GM19239 (cell line): ENCODE measurements at places on chromosomes 5 and 9.
A peak's percentile ranks its signal among the peaks of the same experiment; 100 is the strongest.

GRCh38 chr5:58334035-58334434 is 125.9 kb downstream of the PLK2 start:
- no peak for DNase-seq

DNA sequence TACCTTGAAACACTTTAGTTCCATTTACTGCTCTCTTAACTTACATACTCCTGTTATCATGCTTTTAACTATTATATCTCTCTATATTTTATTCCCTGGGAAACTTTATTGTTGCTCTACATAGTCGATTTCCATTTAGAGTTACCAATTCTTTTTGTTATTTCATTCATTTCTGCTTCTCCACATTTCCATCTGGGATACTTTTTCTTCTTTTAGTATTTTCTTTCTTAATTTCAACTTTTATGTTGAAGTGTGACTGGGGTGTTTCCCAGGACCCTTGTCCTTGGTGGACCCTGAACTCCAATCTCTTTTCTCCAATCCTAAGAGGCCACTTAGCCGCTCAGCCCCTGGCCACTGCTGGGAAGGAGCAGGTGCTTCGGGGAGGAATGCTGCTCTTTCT is 36.0 kb downstream of the PSD2 start:
- no peak for DNase-seq

DNA sequence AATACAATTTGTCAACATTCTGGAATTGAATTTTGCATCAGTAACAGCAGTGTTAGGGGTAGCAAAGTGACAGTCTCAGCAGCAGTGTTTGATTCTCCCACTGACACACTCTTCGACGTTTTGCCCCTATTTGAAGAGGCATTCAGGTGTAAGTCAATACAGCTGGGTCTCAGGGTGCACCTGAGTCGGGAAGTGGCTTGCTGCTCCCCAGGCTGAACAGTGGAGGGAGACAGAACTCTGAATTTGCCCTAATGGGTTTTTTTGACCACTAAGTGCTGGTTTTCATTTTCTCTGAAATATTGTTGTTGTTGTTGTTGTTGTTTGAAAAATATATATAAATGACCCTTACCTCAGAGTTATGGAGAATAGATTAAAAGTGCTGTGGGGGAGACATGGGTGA is 223.2 kb downstream of the TLR4 start:
- DNase-seq: no peak

DNA sequence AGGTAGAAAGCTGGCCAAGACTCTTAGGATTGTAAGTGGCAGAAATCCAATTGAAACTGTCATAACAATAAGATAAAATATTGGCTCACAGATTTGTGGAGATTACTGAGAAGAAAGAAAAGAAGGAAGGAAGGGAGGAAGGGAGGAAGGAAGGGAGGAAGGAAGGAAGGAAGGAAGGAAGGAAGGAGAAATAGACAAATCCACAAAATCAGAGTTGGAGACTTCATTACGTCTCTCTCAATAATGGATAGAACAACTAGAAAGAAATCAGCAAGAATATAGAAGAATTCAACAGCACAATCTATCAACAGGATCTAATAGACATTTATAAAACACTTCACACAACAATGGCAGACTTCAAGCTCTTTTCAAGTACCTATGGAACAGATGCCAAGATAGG is 17.9 kb upstream of the PAM start:
- DNase-seq: no peak

DNA sequence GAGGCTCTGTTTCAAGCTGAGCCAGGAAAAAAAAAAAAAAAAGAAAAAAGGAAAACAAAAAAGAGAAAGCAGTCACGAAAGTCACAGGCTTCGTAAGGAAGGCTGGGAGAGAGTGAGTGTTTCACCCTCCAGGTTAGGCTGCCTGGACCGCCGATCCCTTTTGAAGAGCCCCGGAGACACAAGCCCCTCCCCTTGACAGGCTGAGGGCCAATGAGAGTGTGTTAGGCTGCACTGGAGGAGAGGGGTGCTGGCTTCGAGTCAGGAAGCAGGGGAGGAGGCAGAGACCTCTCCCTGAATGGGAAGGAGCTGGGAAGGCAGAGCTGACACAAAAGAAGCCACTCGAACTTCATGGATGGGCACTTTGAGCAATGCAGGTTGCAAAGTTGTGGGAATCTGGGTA is at the start of gene NMUR2:
TSS of gene NMUR2 (minus strand) at position 135 of the 400 bp plus-strand sequence. CDS start 166 bp downstream, outside the sequence.
- no peak for DNase-seq

- DNase-seq: no peak
Observed at GRCh38 chr5:92911851-92912250, 669.2 kb downstream of the NR2F1-AS1 start.

GRCh38 chr5:108398964-108399363 is 17.1 kb upstream of the FBXL17 start:
- DNase-seq: no peak

DNA sequence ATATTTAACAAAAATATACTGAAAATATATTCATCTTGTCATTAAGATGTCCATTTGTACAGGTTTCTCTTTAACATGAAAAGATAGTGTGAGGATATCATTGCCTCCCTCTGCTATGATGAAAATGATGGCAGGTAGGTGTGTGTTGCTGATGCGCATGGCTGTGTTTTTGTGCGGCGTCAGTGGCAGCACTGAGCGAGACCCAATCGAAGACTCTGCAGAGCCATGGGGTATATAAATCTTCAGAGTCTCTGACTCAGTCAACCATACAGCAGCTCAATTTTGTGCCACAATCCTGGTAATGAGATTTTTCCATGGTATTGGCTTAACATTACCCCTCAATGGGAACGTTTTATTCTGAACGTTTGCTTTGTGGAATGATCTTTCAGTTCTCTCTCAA is 153.5 kb upstream of the IQGAP2 start:
- DNase-seq: no peak

GRCh38 chr5:67989456-67989855 is 226.1 kb upstream of the PIK3R1 start:
- DNase-seq: no peak

DNA sequence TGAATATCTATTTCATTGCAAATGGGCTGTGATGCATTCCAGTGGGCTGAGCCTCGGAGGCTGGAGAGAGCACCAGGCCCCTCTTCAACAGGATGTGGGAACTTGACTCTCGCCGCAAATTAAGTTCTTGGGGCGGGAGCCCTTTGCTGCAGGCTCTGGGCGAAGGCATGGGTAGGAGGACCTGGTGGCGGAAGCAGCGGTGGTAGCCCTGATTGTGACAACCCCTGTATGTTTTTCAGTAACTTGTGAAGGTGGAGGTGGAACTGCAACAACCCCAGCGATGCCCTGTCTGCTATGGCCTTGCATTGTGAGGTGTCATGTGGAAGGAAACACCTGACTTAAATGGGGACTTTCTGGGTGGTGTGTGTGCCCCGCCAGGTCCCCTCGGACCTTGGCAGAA is 9.4 kb downstream of the FYB1 start:
- DNase-seq: no peak

DNA sequence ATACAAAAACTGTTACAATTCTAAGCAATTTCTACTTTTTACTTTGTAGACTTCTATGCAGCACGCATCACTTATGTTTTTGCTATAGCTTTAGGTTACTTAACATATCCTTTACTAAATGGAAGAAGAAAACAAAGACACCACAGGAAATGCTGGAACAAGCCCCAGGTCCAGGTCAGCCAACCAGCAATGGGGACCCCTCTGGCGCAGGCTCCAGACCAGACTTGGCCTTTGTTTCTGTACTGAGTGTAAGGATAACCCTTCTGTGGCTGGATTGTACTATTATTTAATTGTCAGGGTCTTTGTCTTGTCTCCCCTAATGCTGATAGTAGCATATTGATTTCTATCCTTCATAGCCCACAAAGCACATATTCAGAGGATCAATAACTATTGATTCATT is 4.2 kb downstream of the SEMA4D start:
- DNase-seq: no peak

DNA sequence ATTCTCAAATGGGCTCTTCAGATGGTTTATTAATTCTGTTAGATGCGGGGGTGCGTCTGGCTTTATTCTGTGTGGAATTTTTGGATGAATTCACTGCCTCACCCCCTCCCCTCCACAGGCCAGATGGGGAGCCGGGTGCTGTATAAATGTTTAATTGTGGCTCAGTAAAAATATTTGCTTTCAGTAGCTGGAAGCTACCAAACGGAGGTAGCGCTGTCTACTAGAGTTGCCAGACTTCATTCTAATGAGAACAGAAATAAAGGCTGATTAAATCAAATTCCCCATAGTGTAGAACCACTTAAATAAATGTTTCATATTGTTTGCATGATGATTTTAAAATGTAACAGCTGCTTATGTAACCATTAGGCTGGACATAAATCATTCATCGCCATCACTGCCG is 34.5 kb upstream of the KCNMB1 start:
- no peak for DNase-seq

DNA sequence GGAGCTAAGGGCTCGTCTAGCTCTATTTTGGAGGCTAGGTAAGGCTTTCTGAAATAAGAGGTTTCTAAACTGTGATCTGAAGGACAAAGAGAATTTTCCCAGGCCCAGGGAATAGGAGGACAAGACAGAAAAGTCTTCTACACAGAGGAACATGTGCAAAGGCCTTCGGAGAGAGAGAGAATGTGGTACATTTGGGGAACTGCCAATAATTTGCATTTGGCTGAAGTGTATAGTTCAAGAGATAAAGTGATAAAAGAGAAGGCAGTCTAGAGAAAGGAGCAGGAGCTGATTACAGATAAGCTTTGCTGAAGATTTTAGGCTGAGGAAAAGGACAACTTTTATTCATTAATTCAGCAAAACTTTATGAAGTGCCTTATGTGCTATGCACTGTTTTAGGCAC is 214.4 kb upstream of the ELL2 start:
- no peak for DNase-seq

DNA sequence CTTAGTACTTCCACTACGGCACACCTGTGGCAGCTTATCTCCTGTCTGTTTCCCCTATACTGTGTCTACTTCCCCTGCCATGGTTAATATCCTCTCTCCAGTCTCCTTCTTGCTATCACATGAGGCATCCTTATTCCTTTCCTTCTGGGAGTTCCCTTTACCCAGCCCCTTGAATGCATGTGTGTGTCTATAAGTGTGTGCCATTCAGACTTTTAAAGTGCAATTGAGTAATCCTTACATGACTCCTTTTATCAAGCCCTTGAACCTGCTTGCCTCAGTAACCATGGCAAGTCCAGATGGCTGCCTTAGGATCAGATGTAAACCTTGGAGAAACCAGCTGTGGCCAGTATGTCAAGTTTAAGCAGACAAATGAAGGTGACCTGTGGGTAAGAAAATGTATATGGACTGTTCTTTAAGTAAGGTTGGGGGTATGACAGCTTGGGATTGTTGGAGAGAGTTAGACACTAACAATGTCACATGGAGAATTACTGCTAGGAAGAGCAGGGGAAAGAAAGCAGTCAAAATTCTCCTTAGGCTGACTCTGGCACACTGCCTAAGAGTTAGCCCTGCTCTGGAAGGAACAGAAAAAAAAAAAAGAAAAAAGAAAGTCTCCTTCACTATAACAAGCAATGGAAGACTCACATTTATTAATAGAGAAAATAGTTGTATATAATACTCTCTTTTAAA is 142.1 kb downstream of the HINT1 start:
- DNase-seq: no peak

- DNase-seq: peak; percentile 69
Observed at GRCh38 chr9:132670457-132671391, at the start of gene GTF3C4. Gene GTF3C4 (plus strand): TSS chr9:132670464. CDS start chr9:132670599, 135 bp downstream.

DNA sequence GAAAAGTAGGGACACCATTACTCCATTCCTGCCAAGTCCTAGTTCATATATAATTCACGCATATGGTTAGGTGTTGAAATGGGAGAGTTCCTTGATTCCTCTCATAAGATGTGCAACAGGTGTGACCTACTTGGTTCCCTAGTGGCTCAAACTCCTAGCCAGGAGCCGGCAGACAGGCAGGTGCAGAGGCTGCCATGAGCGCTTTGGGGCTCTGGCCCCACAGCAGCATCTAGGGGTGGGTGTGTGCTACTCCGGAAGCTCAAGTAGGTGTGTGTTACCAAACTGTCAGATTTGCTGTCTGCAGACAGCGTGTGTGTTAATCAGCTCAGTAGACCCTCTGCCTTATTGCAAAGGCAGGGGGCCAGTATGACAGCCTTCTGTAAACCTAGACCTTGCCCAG is 1652.4 kb upstream of the ACO1 start:
- no peak for DNase-seq

DNA sequence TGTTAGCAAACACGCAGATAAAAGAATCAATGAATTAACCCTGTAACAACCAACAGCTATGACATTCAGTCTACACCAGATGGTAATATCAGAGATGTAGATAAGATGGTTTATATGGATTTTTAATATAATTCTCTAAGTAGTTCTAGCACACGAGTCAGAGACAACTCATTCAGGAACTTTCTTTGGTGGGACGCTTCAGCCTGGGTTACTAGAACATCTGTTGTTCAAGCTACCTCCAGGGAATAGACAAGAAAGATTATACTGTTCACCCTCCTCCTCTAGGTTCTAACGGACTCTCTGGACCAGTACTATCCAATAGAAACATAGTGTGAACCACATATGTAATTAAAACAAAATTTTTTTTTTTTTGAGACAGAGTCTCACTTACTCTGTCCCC is 73.8 kb downstream of the RAPGEF1 start:
- no peak for DNase-seq
